ENCODE measurements at places on chromosomes 12 and 14.

- no peak for DNase-seq
These were observed 351.6 kb upstream of the TBX3 start for GRCh38 chr12:115035535-115036107.

- no peak for DNase-seq
These were observed 50.5 kb downstream of the FAM222A start for GRCh38 chr12:109764123-109764522.

DNA sequence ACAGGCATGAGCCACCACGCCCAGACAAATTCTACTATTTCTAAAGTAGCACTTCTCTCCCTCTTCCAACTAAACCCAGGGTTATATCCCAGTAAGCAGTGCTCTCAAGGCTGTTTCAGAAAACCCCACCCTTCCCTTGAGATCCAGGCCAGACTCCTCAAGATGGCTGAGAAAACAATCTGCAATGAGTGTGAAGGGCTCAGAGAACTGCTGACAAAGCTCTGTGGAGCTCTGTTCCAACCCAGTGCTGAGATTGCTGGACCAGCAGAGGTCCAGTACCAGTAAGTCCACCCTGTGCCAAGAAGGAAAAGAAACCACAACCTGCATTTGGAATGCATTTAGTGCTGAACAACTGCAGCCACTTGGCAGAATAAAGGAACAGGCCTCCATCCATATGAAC is 3.7 kb upstream of the IFFO1 start:
- DNase-seq = no peak

DNA sequence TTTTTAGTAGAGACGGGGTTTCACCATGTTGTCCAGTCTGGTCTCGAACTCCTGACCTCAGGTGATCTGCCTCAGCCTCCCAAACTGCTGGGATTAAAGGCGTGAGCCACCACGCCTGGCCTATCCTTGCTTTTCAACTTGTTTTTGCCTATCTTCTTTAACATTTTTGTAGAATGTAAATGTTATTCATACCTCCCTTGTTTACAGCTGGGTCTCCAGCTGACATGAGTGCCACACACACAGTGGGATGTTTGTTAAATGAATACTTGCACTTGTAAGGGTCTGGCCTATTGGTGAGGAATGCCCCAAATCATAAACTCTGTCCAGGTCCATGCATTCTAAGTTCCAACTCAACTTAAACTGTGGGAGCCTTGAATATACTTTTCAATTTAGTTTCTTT is 176.3 kb downstream of the ANO4 start:
- DNase-seq = no peak

GRCh38 chr14:92706386-92706785 is 42.0 kb downstream of the LGMN start:
- no peak for DNase-seq

DNA sequence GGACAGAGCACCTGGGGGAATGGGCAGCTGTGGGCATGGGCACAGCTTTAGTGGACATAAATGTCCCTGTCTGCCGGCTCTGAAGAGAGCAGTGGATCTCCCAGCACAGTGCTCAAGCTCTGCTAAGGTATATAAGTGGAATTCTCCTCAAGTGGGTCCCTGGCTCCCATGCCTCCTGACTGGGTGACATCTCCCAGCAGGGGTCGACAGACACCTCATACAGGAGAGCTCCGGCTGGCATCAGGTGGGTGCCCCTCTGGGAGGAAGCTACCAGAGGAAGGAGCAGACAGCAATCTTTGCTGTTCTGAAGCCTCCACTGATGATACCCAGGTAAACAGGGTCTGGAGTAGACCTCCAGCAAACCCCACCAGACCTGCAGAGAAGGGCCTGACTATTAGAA is 25.0 kb upstream of the NUAK1 start:
- DNase-seq = no peak

DNA sequence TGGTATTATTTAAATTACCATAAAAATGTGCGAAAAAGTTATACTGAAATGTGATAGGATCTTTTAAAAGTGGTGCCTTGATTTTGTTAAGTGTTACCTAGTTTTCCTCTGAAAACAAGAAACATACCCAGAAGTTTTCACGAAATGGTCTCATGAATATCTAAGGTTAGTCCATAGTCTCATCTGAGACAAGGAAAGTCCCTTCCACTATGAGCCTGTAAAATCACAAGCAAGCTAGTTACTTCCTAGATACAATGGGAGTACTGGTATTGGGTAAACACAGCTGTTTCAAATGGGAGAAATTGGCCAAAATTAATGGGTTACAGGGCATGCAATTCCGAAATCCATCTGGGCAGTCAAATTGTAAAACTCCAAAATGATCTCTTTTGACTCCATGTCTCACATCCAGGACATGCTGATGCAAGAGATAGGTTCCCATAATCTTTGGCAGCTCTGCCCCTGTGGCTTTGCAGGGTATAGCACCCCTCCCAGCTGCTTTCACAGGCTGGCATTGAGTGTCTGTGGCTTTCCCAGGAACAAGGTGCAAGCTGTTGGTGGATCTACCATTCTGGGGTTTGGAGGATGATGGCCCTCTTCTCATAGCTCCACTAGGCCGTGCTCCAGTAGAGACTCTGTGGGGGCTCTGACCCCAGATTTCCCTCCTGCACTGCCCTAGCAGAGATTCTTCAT is 271.4 kb downstream of the NAV3 start:
- no peak for DNase-seq

DNA sequence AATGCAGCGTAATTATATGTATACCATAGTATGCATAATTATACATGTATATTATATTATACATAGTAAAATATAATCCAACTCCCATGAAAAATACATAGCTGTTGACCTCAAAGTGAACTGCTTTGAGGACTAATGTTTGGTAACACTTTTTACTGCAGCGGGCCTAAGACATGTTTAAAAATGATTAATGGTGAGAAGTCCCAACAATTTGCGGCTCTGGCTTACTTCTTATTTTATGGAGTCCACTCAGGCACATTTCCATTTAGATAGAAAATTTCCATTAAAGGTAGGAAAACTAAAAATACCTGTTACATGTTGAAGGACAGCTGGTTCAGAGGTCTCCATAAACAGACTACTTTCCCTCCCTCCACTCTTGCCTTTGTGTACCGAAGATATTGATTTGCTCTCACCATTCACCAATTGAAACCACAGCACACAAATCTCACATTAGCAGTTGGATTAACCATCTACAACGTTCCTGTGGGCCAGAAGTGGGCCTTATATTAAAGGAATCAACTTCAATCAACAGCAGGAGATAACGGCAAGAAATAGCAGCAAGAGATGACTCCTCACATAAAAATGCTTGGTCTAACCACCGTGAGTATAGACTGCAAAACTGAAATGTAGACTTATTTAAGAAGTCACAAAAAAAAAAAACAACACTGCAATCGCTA is 14.1 kb upstream of the NT5DC3 start:
- DNase-seq = no peak

GRCh38 chr12:11674894-11675390 is 25.5 kb downstream of the ETV6 start:
- no peak for DNase-seq

- DNase-seq = no peak
These were observed 66.3 kb downstream of the VRK1 start for GRCh38 chr14:96863327-96863985.

GRCh38 chr14:92519246-92520101 is 5.9 kb downstream of the RIN3 start:
- DNase-seq = no peak

- DNase-seq = no peak
These were observed 43.5 kb downstream of the TMX1 start for GRCh38 chr14:51283402-51284085.

DNA sequence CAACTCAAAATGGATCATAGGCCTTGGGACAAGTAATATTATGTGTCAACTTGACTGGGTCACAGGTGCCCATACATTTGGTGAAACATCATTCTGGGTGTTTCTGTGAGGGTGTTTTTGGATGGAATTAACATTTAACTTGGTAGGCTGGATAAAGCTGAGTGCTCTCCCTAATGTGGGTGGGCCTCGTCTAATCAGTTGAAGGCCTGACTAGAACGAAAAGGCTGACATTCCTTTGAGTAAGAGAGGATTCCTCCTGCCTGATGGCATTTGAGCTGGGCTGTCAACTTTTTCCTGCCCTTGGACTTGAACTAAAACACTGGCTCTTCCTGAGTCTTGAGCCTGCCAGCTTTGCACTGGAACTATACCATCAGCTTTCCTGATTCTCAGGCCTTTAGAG is 93.4 kb upstream of the ESRRB start:
- peak; percentile 12 for DNase-seq

DNA sequence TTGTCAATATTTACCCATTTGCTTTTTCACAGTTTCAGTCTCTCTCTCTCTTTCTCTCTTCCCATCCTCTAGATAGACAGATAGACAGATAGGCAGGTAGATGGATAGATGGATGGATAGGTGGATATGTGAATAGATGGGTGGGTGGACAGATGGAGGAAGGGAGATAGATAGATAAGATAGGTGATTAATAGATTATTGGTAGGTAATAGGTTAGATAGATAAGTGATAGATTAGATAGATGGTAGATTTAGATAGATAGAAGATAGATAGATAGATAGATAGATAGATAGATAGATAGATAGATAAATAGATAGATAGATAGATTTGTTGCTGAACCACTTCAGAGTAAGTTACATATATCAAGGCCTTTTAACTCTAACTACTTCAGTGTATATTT is 148.2 kb downstream of the SLC15A4 start:
- no peak for DNase-seq

DNA sequence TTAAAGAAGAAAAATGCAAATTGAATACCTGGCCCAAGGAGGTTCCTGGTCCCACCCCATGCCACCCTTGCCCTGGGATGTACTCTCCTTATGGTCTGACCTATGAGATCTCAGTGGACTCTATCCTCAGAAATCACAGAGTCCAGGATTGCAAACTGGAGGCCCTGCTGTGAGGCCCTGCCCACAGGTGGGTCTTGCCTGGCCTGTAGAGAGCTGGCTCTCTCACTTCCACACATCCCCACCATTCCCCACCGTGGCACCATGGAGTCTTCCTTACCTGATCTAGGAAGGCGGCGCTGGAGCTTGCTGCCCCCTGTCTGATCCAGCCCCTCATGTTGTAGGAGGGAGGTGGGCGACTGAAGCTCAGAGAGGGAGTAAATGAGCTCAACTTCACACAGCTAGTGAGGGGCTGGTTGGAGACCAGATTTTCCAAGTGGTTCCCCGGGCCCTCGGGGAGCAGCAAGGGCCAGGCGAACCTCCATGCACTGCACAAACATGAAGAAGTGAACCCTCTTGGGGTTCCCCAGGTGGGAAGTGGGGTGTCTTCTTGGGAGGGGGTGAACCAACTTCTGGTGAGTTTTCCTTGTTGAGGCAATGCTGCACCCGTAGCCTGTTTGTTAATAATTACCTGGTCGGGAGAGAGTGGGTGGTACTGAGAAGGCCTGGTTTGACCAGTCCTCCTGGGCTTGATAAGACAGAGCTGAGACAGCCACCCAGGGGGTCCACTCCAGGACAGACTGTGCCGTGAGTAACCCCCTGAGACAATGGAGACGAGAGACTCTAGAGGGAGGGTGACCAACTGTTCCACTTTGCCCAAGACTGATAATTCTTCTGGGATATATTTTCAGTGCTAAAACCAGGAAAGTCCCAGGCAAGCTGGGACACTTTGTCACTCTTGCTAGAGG is at the start of gene SERPINA4:
Gene SERPINA4 (plus strand): TSS at position 692 of the 905 bp plus-strand sequence. CDS start 2,041 bp downstream, outside the sequence.
- DNase-seq = peak; percentile 53

DNA sequence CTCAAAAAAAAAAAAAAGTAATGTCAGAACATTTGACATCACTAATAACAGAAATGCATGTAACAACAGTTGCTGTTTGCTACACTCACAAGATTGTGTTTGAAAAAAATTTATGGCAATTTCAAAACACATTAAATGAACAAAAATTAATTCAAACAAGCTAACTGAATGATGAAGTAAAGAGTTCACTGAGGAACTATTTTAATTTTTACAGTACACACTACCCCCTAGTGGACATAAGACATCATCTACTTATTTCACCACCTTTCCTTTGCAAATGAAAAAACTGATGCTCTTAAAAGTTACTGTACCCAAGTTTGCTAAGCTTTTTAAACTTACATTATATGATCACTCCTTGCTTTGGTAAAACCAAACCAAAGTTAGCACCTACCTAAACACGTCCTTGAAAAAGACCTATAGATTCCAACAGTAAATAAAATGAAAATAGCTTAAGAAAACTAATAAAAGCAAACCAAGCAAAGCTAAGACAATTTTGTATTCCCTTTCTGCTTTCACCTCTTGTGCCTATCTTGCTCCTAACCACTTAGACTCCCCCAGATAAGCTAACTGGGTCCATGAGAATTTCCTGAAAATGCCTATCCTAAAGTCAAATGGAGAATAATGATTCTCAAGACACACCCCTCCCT is 22.2 kb downstream of the UBE2N start:
- DNase-seq = no peak

DNA sequence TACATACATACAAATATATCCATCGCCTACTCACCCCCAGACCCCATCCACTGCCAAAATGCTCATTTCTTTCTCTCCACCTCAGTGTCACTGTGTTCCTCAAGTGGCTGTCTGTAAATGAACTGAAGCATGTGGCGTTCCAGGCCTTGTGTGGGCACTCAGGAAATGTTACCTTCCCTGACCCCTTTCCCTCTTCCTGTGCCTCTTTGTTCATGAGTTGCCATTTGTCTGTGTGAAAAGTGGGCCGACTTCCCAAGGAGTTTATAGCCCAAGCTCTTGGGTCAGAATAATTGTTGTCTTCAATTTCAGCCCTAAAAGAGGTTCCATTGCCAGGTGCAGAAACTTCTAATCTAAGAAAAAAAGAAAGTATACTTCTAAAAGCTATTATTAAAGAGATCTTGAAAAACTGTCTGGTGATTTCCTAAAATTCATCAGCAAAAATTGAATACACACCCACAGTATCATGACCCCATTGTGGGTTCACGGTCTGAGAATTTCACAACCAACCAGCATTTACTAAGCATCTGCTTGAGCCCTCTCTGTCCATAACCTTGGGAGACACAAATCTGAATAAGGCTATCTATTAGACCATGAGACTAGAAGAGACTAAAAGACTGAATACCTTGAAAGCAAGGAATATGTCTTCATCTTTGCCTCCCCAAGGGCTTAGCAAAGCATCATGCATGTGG is 201.4 kb upstream of the EEA1 start:
- no peak for DNase-seq

GRCh38 chr14:105499256-105500035 is 8.4 kb downstream of the TEDC1 start:
- DNase-seq = no peak

DNA sequence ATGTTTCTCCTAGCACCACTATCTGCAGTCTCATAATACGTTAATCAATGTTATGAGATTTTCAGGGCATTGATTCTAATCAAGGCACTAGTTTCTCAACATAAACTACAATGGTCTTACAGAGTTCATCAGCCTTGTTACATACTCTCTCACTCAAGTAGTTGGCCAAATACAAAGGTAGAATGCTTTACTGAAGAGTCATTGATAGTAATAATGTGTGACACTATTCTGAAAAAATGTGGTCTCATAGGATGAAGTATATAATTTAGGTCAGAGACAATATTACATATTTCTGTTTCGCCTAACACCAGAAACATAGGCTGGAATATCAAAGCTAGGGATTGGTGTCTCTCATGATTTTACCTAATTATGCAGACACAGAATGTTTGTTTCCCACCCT is 35.2 kb upstream of the MDGA2 start:
- no peak for DNase-seq

Data from liver (tissue), 10 donors.